ENCODE measurements at places on chromosomes 4 and X.

GRCh38 chr4:140719022-140719421 is 37.2 kb downstream of the TBC1D9 start:
- peak; percentile 68 for DNase-seq

DNA sequence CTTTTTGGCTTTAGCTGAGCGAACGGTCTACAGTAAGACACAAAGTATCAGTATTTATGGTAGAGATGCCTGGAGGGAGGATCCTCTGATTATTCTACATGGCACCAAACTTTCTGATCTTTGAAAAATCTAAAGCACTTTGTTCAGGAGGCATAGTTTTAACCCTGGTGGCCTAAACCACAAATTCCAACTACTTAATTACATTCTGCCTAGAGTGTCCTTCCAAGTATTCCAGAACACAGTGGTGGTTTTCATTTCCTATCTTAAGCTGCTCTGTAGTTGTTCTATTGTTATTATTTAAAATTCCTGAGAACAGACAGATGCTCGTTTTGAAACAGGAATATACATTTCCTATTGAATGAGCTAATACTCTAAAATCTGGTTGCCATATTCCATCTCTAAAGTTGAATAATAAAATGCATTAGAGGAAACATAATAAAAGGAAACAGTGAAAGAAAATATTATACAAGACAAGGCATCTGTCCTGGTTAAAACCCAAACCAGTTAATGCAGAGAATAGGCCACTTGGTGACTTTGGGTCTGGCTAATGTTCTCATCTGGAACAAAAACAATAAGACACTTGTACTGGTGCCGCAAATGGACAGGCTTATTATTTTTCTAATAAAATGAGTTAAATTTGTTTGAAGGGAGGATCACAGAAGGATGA is 657.4 kb downstream of the SPRY1 start:
- peak; percentile 85 for DNase-seq

DNA sequence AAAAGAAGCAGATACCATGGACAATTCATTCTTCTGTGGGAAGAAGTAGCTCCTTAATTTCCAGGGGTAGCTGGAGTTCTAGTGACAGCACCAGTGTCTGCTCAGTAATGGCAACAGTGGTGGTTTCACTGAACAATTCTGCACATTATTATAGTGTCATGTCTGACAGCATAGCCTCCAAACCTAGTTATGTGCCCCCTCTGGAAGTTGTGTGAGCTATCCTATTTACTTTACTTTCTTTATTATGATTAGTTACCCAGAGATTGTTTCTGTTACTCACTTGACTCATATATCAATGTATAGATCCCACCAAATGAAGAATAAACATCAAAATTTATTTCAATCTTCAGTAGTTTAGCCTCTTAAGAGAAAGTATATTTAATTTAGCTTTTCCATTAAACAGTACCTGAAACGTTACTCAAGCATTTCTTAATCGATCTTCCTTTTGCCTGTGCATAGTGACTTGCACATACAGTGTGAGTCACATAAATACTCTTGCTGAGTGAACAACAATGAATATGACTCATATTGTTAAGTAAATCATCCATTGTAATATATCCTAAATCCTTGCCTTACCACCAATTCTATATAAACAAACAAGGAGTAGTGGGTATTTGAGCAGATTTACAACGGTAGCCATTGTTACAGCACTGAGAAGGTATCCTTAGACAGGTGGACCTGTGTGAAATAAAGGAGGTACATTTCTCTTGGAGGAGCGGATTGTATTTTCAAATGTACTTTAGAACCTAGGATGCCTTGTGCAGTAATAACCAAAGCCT is 534.7 kb downstream of the ANKRD50 start:
- DNase-seq: peak; percentile 67

- no peak for DNase-seq
Measured at GRCh38 chrX:111831343-111831742, 44.6 kb upstream of the TRPC5OS start.

GRCh38 chr4:8173492-8174242 is 15.1 kb upstream of the ABLIM2 start:
- no peak for DNase-seq

GRCh38 chr4:42296196-42296595 is 101.1 kb upstream of the SHISA3 start:
- DNase-seq: no peak

DNA sequence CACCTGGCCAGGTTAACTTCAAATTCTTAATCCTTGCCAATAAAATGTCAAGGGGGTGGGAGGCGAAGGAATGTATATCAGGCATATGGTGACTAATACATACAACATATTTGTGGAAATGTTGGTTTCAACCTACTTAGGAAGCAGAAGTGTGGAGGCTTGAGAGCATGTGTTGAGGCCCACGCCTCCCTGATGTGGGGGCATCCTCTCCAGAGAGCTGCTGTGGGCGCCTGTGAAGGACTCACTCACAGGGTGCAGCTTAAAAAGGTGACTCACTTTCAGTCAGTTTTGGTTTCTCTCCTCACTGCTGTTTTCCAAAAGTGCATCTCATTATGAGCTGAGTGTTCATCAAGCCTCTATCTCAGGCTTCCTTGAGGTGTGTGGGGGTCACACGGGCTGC is 27.5 kb downstream of the LNX1 start:
- peak; percentile 78 for DNase-seq

- DNase-seq: peak; percentile 40
Measured at GRCh38 chrX:17525762-17526555, 151.0 kb downstream of the NHS start.

DNA sequence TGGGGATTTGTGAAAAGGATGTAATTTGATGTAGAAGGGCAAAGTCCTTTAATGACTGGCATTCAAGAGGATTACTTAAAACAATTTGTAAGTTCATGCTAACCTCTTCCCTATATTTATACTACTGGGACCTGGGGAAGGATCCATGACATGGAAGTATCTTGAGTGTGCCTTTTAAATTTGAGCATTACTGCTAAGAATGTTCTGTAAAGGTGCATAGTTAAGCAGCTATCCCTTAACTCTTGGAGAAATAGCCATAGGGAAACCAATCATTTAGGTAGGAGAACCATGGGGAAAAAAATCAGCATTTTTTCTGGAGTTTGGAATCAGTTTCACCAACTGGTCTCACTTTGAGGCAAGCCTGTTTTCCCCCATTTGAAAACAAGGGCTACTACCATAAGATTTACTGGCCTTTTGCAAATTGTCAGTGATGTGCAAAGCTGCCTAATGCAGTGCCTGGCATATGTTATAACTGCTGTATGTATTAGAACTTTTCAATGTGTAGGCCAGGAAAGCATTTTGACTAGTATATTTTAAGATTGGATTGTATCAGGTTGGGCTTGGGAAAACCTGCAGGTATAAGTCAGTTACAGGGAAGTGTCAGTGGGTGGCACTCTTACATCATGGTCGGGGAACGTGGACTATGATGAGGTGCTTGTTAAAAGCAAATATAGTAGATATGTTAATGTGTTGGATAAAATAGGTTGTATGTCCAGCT is 72.1 kb downstream of the PRSS12 start:
- peak; percentile 81 for DNase-seq

- no peak for DNase-seq
Measured at GRCh38 chr4:108192056-108192455, 23.3 kb upstream of the LEF1 start.

- peak; percentile 79 for DNase-seq
Measured at GRCh38 chr4:7815562-7815961, 124.1 kb downstream of the AFAP1 start.

DNA sequence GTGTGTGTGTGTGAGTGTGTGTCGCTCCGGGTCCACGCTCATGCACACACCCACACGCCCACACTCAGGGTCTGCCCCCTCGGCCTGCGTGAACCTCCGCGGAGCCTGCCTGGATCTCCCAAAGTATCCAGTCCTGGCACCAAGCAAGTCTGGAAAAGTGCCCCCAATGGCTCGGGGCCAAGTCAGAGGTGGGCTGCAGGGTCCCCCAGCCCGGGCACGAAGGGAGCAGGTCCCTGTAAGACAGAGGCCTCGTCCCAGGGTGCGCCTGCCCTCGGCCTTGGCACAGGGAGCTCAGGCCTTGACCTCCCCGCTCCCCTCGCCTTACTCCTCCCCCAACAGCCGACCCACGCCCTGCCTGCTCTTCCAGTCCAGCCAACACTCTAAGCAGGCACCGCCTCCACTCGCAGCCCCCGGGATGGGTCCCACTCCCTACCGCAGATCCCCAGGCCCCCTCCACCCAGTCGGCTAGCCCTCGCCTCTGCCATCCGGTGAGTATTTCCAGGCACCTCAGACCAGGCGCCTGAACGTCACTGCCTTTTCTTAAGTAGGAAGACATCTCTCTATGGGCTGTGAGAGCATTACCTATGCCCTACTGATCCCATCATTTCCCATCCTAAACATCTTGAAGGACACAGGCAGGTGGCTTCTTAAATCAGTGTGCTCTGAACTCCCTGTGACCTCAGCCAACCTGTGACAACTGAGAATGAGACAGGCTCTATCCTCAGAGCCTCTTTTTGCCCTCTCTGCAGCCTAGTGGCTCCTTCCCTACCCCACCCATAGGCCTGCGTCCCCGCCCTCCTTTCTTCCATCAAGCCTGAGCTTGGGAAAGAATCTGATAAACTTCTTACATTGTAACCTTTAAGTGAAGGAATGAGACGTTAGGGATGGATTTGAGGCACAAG is 704 bp downstream of the FAM114A1 start:
- peak; percentile 62 for DNase-seq

DNA sequence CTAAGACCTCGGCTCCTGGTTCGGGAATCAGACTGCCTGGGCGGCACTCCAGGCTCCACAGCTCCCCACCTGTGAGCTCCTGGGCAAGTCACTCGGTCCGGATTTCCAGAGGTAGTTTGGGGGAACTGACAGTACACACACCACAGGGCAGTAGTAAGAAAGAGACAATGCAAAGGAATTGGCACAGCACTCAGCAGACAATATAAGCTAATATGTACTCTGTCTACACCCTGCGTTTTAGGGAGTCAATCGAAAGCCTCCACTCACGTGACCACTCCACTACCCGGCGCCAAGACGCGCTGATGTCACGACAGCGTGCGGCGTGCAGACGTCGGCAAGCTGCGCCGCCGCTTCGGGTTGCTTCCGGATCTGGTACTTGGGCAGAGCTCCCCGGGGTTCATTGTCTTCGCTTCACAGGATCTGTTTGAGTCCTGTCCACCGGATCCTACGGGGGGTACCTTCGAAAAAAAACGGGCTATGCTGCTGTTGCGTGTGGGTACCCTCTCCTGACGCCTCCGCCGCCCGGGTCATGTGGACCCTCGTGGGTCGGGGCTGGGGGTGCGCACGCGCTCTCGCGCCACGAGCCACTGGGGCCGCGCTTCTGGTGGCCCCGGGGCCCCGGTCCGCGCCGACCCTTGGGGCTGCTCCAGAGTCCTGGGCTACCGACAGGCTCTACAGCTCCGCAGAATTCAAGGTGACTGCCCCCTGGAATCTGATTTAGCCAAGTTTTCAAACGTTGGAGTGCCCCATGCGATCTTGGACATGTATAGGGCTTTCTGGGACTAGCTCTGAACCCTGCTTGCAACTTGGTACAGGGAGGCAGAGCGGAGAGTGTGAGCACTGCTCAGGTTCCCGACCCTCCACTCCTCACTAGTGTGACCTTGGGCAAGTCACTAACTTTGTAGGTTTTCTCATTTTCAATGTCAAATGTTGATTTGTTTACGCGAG is at the start of gene GUF1:
Gene GUF1 (plus strand): TSS at position 327 of the 948 bp plus-strand sequence. CDS start 203 bp downstream, at position 530.
- DNase-seq: peak; percentile 88

DNA sequence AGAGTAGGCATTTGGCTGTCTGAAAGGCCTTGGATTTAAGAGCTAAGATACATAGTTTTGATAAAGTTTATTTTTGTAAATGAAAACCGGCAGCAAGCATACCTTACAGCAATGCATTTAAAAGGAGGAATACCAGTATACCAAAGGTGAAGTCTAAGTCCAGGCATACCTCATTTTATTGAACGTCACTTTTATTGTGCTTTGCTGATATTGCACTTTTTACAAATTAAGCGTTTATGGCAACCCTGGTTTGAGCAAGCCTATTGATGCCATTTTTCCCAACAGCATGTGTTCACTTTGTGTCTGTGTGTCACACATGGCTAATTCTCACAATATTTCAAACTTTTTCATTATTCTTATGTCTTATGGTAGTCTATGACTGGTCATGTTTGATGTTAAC is 8.4 kb upstream of the SLC6A14 start:
- DNase-seq: no peak

GRCh38 chrX:129719931-129720530 is 18.7 kb upstream of the XPNPEP2 start:
- no peak for DNase-seq

GRCh38 chr4:18698119-18698883 is 676.7 kb upstream of the LCORL start:
- no peak for DNase-seq

- DNase-seq: peak; percentile 15
Measured at GRCh38 chrX:130645955-130646583, 244.3 kb downstream of the RBMX2 start.

GRCh38 chr4:47824840-47825239 is 13.0 kb downstream of the CORIN start:
- no peak for DNase-seq

DNA sequence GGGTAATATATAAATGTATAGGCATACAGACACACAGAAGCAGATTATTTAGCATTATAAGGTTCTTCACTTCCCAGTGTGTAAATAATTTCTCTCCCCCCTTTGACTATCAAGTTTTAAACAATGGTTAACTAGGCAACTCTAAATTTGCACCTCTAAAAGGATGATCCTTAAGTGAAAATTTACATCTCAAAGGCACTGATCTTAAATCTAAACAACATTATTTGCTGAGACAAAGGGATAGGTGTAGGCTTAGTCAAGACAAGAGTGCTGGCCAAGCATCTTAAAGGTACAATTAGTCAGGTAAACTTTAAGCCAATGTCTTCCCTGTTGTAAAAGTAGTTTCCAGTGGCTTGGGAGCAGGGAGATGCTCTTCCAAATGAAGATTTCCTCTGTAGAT is 33.0 kb downstream of the NLRP2B start:
- DNase-seq: no peak

DNA sequence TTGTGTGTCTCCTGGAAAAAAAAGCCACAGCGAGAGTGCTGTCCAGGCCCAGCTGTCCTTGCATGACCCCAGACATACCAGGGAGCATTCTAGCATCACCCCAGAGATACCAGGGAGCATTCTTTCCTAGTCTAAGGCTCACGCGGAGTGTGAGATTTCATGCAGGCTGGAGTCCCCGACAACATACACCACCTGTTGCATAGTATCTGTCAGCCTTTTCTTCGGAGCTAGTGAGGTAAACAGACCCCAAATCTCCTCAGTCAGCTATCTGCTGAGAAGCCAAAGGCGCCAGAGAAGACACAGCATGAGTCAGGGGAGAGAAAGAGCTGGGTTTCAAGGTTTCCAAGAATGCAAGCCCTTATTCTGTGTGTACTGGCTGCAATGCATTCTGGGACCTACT is 23.1 kb upstream of the ZXDA start:
- DNase-seq: no peak

- DNase-seq: peak; percentile 3
Measured at GRCh38 chr4:95549246-95550114, 707 bp upstream of the UNC5C start.

- DNase-seq: no peak
Measured at GRCh38 chrX:110944311-110944750, 148.7 kb upstream of the CHRDL1 start.

All from EH (cell line).